ENCODE measurements at places on chromosomes 12 and 14. TPM values are rescaled to one million over a fixed set of nuclear protein-coding genes. Genes with fewer than 3 reads are reported as not detected.

The LRRIQ1 gene
- 1.5 TPM for total RNA-seq

The MANSC1 gene
- total RNA-seq: 10.9 TPM

The MAP1LC3B2 gene
- not detected for total RNA-seq

The GOLGA3 gene
- total RNA-seq: 104 TPM

The KLRC3 gene
- not detected for total RNA-seq

The TNFAIP2 gene
- total RNA-seq: 44.5 TPM

The TAS2R14 gene
- total RNA-seq: 5.2 TPM

The MDGA2 gene
- total RNA-seq: not detected

The ELK3 gene
- 18.6 TPM for total RNA-seq

The RNASE4 gene
- 4.8 TPM for total RNA-seq

The BCL11B gene
- total RNA-seq: 0.09 TPM

The SLC7A8 gene
- total RNA-seq: 11.7 TPM

The FLRT2 gene
- 72.3 TPM for total RNA-seq

The OASL gene
- total RNA-seq: not detected

The CABP1 gene
- 0.54 TPM for total RNA-seq

The MYF6 gene
- not detected for total RNA-seq
